Stimulated activated CD4-positive, alpha-beta T cell treated with anti-CD3 and anti-CD28 coated beads, Interleukin-12 subunit alpha, Interleukin-12 subunit beta, amount 100 ng/mL, for 48 hours (primary cell): ENCODE measurements at places on chromosomes 5 and 9.

GRCh38 chr9:92745331-92745730, 19.3 kb downstream of the BICD2 start:
- DNase-seq: no peak

GRCh38 chr5:67028371-67028770, 168.2 kb downstream of the CD180 start:
- DNase-seq: no peak

- no peak for DNase-seq
Measured at GRCh38 chr5:178203670-178204181, 607 bp upstream of the HNRNPAB start.

DNA sequence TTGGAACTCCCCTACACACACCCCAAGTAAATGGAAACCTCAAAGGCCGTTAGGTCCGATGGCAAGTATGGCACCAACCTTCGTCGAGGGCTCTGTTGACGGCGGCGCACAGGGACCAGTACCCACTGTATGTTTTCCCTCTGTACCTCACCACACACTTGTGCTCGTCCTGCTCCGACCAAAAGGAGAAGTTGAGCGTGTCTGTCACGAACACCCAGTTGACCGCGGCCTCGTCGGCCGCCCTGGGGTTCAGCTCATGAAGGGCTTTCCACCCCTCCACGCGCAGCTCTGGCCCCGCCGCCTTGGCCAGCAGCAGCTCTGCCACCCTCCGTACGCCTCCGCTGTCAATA, 24.0 kb downstream of the HNRNPK start:
- no peak for DNase-seq

DNA sequence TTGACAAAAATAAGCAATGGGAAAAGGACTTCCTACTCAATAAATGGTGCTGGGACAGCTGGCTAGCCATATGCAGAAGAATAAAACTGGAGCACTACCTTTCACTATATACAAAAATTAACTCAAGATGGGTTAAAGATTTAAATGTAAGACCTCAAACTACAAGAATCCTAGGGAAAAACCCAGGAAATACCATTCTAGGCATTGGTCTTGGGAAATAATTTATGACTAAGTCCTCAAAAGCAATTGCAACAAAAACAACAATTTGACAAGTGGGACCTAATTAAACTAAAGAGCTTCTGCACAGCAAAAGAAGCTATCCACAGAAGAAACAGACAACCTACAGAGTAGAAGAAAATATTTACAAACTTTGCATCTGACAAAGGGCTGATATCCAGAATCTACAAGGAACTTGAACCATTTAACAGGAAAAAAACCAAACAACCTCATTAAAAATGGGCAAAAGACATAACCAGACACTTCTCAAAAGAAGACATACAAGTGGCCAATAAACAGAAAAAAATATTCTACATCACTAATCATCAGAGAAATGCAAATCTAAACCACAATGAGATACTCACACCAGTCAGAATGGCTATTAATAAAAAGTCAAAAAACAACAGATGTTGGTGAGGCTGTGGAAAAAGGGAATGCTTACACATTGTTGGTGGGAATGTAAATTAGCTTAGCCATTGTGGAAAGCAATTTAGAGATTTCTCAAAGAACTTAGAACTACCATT, 75.2 kb upstream of the CPEB4 start:
- no peak for DNase-seq
